A549 treated with ZK216348 at 1 μM for 4 hours (cell line): ENCODE measurements at places on chromosomes 6 and 20. TPM values are rescaled to one million over a fixed set of nuclear protein-coding genes. Genes with fewer than 3 reads are reported as not detected.

The SEC63 gene
- total RNA-seq = 18.0 to 28.0 TPM (median 22.9 TPM) in 5 replicates

The CDH4 gene
- 6.1 to 9.9 TPM (median 7.4 TPM) in 5 replicates for total RNA-seq

The TIAM2 gene
- total RNA-seq = 2.0 to 6.0 TPM (median 3.3 TPM) in 5 replicates

The HTR1B gene
- total RNA-seq = 0.12 to 0.22 TPM (median 0.18 TPM) in 5 replicates

The BACH2 gene
- 0.55 to 0.82 TPM (median 0.69 TPM) in 5 replicates for total RNA-seq

The OPRL1 gene
- total RNA-seq = 0.46 to 0.98 TPM (median 0.70 TPM) in 5 replicates

The PGBD1 gene
- total RNA-seq = 3.8 to 6.1 TPM (median 5.0 TPM) in 5 replicates

The PPIL6 gene
- 0.81 to 4.4 TPM (median 2.0 TPM) in 5 replicates for total RNA-seq

The ADGRF4 gene
- total RNA-seq = 9.5 to 12.6 TPM (median 10.4 TPM) in 5 replicates

The RPS6KA2 gene
- 0.11 to 0.32 TPM (median 0.20 TPM) in 5 replicates for total RNA-seq

The PACSIN1 gene
- total RNA-seq = 0.06 to 0.17 TPM in 2 of 5 replicates, not detected in the others

The POPDC3 gene
- 23.1 to 27.6 TPM (median 24.5 TPM) in 5 replicates for total RNA-seq
